ENCODE measurements at places on chromosomes 3 and 15.

DNA sequence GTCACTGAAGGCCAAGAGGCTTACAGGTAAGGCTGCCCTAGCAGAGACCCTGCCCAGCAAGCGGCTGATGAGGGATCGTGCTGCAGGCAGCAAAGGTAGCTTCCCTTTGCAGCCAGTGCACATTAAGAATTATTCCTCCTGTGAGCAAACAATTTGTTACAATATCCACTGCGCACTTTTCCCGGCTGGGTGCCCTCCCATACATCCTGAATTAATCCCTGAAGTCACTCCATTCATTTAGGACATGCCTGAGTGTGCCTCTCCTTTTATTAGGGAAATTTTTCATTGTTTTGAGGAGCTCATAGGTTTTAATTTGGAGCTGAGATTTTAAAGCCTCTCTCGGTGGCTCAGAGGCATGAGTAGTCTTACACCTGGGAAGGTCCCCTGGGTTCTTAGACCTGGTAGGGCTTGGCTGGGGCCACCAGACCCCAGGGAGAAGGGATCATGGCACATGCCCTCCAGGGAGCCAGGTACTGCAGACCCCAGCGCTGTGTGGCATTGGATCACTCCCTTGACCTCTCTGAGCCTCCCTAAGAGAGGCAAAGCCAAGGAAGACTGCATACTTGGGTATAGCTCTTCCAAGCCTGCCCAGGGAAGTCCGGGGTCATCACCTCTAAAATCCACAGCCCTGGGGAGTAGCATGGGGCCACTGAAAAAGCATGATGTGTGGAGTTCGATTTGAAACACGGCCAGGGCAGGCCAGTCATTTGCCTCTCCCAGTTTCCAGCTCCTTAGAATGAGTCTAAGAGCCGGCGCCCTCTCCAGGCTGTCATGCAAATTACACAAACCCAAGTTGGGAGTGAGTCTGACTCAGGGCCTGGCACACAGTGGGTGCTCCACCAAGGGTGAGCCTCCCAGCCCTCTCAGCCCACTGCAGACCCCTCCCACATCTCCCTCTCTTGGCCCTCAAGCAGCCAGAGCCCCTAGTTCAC lies 151.9 kb upstream of the LINGO1 start:
- DNase-seq: no peak

DNA sequence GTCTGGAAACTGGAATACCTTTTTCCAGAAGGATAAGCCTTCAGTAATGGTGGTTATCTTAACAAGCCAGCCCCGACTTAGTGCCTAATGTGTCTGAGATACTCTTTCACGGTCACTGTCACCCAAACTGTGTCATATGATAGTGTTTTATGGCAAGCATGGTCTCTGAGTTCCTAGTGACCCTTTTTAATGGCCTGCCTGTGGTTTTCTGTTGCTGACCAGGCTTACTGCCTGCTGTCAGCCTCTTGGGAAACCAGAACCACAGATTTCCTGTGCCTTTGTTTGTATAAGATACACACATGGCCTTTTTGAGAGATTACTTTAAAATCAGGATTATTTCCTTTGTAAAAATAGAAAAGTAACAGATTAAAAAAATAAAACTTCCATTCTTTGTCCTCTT lies 22.4 kb downstream of the HPS3 start:
- DNase-seq: peak; percentile 88

DNA sequence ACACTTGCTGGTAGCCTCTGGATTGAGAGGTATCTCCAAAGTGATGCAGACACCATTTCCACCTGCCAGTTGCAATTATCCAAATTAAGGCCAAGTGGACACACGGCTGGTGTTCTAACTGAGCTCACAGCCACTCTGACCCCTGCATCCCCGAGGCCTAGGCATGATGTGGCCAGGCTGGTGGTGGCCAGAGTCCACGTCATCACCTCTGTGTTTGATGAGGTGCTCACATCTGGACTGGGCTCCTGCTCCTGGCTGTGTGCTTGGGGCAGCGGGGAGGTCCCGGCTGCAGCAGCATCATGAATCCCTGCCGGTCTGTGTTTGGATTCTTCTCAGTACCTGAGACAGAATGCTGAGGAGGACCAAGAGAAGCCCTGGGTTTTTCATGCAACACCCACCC lies 4.9 kb downstream of the OXTR start:
- DNase-seq: no peak

DNA sequence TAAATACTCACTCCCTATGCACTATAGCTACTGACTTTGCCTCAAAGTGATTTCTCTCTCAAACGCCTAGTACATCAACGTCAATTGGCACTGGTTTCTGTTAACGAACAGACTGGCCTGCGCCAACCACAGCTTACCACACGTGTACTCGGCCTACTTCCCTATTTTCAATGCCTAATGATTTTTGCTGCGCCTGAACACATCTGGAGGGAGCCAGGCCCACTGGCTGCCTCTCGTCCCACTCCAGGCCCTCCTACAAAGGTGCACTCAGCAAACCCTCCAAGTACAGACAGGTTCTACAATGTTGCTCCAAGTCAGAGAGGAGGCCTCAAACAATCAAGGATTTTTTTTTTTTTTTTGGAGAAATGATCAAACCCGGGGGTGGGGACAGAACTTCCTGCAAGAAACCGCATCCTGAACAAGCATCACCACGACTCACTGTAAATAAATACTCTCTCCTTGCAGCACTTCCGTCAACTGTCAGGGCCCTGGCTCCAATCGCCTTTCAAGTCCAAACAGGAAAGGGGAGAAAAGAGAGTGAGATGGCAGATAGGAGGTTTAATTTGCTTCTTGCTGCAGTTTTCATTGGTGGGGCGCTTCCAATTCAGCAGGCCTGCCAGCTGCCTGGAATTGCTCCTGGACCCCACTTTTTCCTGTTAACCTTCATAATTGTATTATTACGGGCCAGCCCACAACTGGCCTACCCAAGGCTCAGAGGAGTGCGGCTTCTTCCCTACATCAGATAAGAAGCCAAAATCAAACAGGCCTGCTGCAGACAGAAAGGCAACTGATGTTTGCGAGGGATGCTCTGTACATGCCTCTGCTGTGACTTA lies 139.3 kb downstream of the FOXP1 start:
- DNase-seq: peak; percentile 96

DNA sequence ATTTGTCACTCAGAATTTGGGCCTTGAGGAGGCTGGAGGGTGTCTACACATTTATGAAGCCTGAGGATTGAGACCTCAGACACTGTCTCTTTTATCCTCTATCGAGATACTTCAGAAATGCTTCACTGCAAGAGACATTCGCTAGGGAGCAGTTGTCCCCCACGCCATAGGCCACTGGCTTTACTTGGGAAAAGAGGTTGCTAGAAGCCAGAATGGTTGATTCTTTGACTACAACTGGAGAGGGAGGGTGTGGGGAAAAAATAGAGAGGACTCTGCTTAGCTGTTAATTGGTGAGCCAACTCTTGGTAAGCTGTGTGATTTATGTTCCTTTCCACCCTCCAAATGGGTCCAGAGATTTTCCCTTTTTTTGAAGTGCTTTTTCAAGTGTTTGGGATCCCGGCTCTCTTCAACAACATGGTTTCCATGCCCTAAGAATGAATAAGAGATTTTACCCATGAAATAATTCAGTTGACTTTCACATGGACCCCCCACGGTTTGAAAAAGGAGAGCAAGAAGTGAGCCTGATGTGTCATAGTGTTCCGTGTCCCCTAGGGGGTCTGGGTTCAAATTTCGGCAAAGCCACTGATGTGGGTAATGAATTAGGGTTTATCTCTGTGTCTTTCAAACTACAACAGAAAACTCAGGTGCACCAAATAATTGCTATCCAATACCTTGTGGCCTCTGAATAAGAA lies 2.7 kb downstream of the BOC start:
- DNase-seq: no peak

DNA sequence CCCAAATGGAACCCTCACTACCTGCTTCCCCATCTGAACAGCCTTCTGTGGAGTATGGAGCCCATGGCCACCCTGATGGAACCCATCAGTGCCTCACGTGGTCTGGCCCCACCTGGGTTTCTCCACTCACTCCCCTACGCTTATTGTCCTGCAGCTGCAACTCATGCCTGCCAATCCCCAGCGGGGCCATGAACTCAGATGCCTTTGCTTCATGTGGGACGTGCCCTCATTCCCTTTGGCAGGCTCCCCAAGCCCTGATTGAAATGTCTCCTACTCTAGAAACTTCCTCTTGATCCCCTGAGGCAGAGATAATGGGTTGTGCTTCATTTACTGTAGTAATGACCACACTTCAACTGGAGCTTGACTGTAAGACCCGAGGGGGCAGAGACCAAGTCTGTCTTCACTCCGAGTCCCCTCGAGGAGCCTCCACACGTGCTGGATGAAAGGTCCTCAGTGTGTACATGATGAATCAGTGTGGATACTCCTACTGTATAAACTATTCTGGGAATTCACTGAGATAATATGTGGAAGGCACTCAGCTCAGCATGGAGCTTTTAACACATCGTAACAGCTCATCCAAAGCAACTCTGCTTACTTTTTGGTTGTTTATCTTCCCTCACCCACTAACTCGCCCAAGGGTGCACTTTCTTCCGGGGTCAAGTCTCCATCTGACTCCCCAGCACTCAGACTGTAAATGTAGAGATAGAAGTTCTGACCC lies 232.8 kb upstream of the BHLHE40 start:
- DNase-seq: no peak

DNA sequence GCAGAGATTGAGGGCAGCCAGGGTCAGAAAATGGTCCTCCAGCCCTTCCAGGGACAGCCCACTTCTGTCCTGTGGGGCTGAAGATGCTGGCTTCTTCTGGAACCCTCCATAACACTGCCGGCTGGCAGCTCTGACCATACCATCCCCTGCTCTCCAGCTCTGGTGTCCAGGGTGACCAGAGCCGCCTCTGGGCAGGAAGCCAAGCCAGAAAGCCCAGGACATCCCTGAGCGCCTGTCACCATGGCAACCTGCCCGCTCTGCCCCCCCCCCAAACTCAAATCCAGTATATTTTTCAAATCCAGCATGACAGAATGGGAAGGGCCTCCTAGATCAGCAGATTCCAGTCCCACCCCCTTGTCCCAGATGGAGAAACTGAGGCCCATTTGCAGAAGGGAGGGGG lies 420 bp upstream of the TMIE start:
- DNase-seq: no peak

DNA sequence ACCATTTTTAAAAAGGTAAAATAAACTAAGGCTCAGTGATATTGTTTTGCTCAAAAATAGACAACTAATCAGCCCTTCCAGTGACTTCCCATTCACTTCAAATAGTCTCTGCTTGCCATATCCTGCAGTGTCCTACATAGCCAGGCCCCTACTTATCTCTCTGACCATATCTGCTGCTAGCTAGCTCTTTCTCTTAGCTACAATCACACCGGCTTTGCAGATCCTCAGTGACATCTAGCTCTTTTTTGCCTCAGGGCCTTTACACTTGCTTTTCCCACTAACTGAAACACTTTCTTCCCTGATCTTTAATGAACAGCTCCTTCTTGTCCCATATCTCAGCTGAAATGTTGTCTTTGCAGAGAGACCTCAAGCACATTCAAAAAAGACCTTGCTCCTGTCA lies 161.3 kb downstream of the IL5RA start:
- DNase-seq: no peak

All from MV-4-11 (cell line).